Stimulated activated memory B cell treated with anti-CD40 and anti-IgM and Interleukin-4, amounts not matched to agents 10 μg/mL and 1 μg/mL and 100 μg/mL, for 72 hours (primary cell): ENCODE measurements at places on chromosomes 7 and 10.

GRCh38 chr7:52958621-52959140 is 76.8 kb upstream of the POM121L12 start:
- H3K27me3 ChIP-seq, result no peaks in the 10 kb centered on the region
- no peak for ATAC-seq
- H3K4me1 ChIP-seq, result no peaks in the 10 kb centered on the region
- H3K4me3 ChIP-seq, result no peak overlapping the region

GRCh38 chr10:48551861-48552591 is 52.8 kb downstream of the ARHGAP22 start:
- H3K27me3 ChIP-seq, result no peaks in the 10 kb centered on the region
- ATAC-seq, result peak; percentile 73
- H3K4me1 ChIP-seq, result peaks cover 15% of the 10 kb centered on the region
- H3K4me3 ChIP-seq, result no peak overlapping the region
- H3K27ac ChIP-seq, result peak overlapping the region; percentile 72
- no peaks in the 10 kb centered on the region for H3K36me3 ChIP-seq

DNA sequence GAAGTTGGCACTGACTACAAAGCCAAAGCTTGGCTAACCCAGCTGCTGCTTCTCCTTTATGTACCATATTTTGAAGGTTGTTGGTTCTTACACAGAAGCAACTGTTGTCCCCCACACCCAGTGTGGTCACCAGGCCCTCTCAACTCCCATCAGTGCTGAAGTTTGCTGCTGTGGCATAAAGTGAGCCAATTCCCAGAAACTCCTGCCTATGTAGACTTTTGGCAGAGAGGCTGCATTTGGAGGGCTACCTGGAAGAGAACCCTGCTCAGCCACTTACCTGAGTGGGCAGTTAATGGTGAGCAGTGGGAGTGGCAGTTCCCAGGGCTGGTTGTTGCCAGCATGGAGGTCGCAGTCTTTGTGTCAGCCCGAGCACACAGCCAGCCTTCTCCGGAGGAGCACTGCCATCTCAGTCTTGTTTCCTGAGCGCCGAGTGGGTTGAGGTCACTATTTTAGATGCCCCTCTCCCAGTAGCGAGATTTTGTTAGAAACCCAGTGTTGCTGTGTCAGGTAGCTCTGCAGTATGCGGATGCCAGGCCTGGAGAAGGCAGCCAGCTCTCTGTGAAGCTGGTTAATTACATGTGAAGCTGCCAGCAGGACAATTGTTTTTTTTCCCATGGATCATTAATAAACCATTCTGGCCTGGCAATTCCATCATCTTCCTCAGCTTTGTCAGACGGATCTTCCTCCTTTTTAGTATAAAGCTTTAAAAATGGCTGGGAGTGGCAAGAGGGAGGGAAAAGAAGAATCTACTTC is 24.5 kb downstream of the LRRC4 start:
- peaks cover 40% of the 10 kb centered on the region for H3K36me3 ChIP-seq
- ATAC-seq, result no peak
- H3K4me3 ChIP-seq, result no peak overlapping the region
- no peaks in the 10 kb centered on the region for H3K27me3 ChIP-seq
- H3K4me1 ChIP-seq, result peaks cover 43% of the 10 kb centered on the region

GRCh38 chr7:90834771-90835170 is 238.7 kb downstream of the CDK14 start:
- H3K36me3 ChIP-seq, result peaks cover 65% of the 10 kb centered on the region
- no peak for ATAC-seq
- peaks cover 42% of the 10 kb centered on the region for H3K4me1 ChIP-seq
- no peak overlapping the region for H3K4me3 ChIP-seq

GRCh38 chr10:31771331-31771831 is 157.2 kb downstream of the ARHGAP12 start:
- no peak overlapping the region for H3K27ac ChIP-seq
- peaks cover 5% of the 10 kb centered on the region for H3K36me3 ChIP-seq
- H3K4me3 ChIP-seq, result no peak overlapping the region
- no peaks in the 10 kb centered on the region for H3K27me3 ChIP-seq
- ATAC-seq, result no peak
- no peaks in the 10 kb centered on the region for H3K4me1 ChIP-seq

GRCh38 chr10:125158601-125159485 is 1.5 kb downstream of the CTBP2 start:
- H3K27me3 ChIP-seq, result peaks cover 74% of the 10 kb centered on the region
- no peaks in the 10 kb centered on the region for H3K36me3 ChIP-seq
- H3K27ac ChIP-seq, result no peak overlapping the region
- peak; percentile 50 for ATAC-seq
